Heart right ventricle (tissue), 16 donors: ENCODE measurements at places on chromosomes 5 and 9. TPM values are rescaled to one million over a fixed set of nuclear protein-coding genes. Genes with fewer than 3 reads are reported as not detected.

Gene IGIP
- total RNA-seq = 14.8 TPM

Gene HAVCR2
- 0.76 TPM for total RNA-seq

Gene BTNL8
- total RNA-seq = not detected

Gene CRB2
- total RNA-seq = not detected

Gene HCN1
- 0.05 TPM for total RNA-seq

Gene SPATA31A3
- not detected for total RNA-seq

Gene CDH6
- total RNA-seq = 3.3 TPM

Gene LCN2
- 0.41 TPM for total RNA-seq

Gene CARD9
- 2.0 TPM for total RNA-seq

Gene ABO
- 0.25 TPM for total RNA-seq

Gene WDR31
- 16.7 TPM for total RNA-seq

Gene ATP10B
- not detected for total RNA-seq

Gene LCN9
- not detected for total RNA-seq

Gene PDE6A
- total RNA-seq = not detected

DNA sequence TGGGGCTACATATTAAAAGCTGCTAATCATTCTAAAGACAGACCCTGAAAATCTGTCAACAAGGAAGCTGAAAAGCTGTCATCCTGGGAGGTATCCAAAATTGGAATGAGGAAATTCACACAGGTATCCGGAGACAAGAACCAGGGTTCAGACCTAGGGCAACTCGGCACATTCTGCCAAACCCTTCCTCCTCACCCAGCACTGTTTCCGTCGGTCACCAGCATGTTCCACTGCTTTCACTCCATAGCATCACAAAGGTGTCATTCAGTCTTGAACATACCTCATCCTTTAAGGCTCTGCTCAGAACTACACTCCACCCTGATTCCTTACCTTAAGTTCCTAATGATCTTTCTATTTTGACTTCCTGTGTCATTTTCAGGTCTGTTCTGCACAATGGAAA, 153.1 kb upstream of the RASA1 start:
- no peak for DNase-seq

DNA sequence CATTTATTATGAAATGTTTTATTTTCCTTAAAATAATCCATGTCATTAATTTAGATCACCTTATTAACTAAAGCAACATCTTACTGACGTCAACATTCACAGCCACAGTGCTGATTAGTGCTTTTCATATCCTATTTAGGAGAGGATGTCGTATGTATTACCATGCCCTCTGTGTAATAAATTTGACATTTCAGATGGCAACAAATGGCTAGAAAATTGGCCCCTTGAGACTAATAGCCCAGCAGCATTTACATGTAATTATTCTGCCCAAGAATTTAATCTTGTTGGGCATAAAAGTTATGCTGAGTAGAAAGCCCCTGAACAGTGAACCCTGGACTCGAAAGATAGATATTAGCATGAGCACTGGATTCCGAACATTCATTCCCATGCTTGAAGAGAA, 391.2 kb downstream of the PRELID2 start:
- DNase-seq = no peak

DNA sequence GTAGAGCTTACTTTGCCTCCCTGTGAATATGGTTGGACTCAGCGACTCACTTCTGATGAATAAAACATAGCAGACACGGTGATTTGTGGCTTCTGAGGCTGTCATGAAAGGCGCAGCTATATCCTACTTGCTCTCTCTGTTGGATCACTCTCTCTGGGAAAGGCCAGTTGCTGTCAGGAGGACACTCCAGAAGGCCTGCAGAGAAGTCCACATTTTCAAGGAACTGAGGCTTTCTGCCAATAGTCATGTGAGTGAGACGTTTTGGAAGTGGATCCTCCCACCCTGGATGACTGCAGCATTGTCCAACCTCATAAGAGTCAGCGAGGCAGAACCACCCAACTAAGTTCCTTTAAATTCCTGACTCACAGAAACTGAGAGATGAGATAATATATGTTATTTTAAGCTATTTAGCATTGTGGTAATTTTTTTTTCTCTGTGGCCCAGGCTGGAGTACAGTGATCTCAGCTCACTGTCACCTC, 156.0 kb upstream of the MAST4 start:
- peak; percentile 68 for DNase-seq

GRCh38 chr5:179142434-179143198, 82.4 kb downstream of the ZNF354C start:
- DNase-seq = no peak

GRCh38 chr5:50923768-50924494, 257.5 kb downstream of the PARP8 start:
- no peak for DNase-seq

GRCh38 chr9:37119360-37119759, 1.0 kb upstream of the ZCCHC7 start:
- no peak for DNase-seq

DNA sequence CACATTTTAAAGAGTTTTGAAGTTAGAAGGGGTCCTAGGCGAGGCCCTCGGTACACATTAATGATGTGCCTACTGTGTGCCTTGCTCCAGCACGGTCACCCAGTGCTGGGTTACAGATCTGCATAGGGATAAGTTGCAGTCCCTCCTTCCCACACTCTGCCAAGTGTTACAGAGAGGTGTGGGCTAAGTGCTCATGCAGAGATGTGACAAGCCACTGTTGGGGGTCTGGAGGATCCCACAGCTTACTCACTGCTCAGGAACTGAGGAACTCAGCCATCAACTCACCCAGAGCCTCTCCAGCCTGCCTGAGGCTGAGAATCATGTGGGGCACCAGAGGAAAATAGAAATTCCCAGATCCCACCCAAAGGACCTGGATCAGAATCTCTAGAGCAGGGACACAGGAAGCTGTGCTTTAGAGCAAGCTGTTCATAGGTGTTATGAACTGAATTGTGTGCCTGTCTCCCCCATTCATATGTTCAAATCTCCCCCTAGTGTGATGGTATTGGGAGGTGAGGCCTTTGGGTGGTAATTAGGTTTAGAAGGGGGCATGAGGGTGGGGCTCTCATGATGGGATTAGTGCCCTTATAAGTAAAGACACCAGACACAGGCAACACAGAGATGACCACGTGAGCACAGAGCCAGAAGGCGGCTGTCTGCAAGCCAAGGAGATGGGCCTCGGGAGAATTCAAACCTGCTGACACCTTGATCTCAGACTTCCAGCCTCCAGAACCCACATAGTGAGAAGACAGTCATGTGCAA, 164.1 kb downstream of the HSD17B3 start:
- no peak for DNase-seq

DNA sequence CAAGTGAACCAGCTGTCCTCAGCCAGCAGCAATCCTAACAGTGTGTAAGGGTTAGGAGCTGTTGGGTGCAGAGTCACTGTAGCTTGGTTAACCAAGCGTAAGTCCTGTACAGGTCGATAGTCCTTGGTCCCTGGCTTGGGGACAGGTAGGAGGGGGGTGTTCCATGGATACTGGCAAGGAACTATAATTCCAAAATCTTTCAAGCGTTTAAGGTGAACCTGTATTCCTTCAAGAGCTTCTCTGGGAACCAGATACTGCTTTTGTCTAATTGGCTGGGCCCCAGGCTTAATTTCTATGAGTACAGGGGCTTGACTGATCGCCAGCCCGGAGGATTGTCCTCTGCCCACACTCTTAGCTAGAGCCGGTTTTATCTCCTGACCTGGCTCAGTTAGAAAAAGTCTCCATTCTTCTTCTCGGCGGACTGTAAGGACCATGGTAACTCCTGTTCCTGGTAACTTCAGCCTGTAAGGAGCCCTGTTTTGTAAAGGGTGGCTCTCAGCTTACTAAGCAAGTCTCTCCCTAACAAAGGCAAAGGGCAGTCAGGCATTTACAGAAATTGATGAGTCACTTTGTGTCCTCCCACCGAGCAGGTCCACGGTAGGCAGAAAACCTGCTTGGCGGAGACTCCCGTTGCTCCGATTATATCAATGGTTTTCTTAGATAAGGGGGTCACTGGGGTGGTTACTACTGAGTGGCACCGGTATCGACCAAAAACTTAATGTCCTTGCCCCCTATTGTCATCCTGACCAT, 6.0 kb upstream of the ZNF354C start:
- no peak for DNase-seq

- no peak for DNase-seq
Observed at GRCh38 chr5:79736528-79737514, 47.2 kb downstream of the CMYA5 start.

GRCh38 chr9:123399803-123400378, 43.9 kb downstream of the CRB2 start:
- no peak for DNase-seq

DNA sequence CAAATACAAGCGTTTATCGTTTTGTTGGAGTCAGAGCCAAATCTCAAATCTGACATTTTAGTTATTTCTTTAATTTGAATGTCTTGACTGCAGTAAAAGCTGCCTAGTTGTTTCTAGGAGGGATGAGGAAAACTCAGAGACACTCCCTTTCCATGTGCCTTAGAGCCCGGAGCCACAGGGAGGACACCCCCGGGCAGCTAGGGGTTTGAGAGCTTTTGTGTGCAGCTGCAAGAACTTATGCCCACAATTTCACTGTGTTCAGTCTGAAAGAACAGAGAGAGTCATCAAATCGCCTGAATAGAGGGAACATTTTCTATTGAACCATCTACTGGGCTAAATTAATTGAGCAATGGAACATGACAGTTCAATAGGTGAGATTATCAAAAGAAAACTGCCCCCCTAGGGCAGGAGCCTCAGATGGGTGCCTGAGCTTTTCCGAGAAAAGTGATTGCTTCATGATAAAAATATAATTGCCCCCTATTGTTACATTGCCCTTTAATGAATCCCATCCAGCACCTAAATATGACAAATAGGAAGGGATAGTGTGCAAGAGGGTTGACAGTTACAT, 709.3 kb upstream of the RGMB start:
- DNase-seq = no peak

DNA sequence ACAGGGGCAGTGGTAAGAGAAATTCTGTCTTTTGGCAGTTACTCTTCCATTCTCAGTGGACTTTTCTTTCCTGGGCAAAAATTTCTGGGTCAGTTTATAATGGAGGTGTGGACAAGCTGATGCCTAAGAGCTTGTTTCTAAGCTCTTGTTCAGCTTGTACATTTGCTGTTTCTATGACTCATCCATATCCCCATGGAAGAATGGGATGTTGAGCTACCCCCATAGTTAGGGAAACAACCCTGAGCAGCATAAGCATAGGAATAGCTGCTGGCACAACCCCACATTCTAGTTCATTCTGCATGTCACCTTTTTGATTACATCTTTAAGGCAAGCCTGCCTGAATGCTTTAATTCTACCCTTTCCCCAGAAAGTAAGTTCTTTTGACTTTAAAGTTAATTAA, 173.3 kb downstream of the PSAT1 start:
- no peak for DNase-seq

- no peak for DNase-seq
Observed at GRCh38 chr9:14133394-14133793, 180.5 kb downstream of the NFIB start.

DNA sequence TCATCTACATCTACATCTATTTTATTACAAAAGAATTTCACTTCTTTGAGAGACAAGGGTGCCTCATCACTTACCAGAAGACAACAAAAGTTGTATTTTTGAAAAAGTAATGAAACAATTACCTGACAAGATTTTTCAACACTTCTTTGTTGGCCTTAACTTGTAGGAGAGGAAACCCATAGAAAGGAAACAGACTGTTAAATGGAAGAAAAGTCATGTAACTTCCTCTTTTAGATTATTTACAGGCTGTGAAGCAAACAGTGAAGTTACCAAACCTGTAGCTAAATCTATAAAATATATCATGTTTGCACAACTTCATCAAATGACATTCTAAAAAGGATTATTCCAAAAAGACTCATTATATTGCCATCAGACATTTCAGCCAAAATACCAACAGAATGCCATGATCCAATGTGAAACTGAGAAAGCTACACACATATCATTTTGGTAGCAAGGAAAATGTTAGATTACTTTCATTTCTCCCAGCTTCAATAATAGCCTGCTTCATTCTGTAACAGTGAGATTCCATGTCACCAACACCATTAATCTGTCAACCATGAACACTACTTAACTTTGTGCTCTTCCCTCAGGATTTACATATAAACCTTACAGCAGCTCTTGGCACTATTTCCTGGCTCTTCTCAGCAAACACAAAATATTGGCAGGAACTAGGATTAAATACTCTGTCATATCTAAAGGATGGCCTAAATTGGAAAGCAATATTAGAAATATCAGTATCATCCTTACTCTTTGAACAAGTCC, 122.5 kb downstream of the MCTP1 start:
- DNase-seq = no peak

- DNase-seq = no peak
Observed at GRCh38 chr5:124397317-124397716, 349.1 kb downstream of the ZNF608 start.

- no peak for DNase-seq
Observed at GRCh38 chr9:129236441-129237145, 58.5 kb upstream of the IER5L start.

DNA sequence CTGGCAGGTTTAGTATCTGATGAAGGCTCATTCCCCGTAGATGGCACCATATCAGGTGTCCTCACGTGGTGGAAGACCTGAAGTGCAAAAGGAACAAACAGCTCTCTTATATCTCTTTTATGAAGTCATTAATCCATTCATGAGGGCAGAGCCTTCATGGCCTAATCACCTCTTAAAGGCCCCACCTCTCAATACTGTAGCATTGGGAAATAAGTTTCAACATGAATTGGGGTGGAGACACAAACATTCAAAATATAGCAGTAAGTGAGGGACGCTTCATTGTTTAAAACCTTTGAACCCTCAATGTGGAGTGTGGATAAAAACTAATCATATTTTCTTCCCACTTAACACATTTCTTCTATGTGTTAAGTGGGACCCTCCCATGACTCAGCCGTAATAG, 489.4 kb upstream of the WWC1 start:
- DNase-seq = no peak

DNA sequence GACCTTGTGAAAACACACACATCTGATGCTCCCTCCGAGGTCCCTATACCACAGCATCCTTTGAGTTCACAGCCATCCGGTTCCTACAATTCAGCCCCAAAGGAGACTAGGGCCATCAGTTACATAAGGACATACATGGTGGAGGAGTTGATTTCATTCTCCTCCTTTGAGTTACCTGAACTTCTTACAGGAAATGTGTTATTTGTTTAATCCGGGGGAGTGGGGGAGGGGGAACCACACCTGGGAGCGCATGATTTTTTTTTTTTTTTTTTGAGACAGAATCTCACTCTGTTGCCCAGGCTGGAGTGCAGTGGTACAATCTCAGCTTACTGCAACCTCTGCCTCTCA, 30.7 kb downstream of the SEMA4D start:
- no peak for DNase-seq
